HFFc6 (cell line): ENCODE measurements at places on chromosomes 12 and 14. TPM values are rescaled to one million over a fixed set of nuclear protein-coding genes. Genes with fewer than 3 reads are reported as not detected.

- DNase-seq = no peak
These were observed 4.9 kb downstream of the ERGIC2 start for GRCh38 chr12:29376118-29376517.

- DNase-seq = peak; percentile 33
These were observed 23.0 kb downstream of the PDE6H start for GRCh38 chr12:14995583-14996425.

GRCh38 chr12:32494656-32495055, 95.3 kb downstream of the FGD4 start:
- no peak for DNase-seq

GRCh38 chr12:92803903-92804302, 101.1 kb downstream of the PLEKHG7 start:
- DNase-seq = no peak

DNA sequence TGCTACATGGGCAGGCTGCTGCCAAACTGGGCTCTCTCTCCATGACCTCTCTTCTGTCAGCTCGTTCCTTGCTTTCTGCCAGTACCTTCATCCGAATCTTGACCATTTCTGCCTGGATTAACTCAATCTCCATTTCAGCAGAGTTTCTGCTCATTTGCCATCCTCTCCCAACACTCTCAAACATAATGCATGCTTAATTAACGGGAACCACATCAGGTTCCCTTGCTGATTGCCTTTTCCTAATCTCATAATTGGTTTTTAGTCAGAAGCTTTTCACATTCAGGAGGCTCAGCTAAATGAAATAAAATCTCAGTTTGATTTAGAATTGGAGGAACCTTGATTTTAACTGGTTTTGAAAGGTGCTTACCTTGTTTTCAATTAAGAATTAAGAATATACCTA, 127.3 kb downstream of the SLC5A8 start:
- DNase-seq = no peak

GRCh38 chr12:132710043-132710404, 618 bp upstream of the PGAM5 start:
- DNase-seq = no peak

- no peak for DNase-seq
These were observed 86.3 kb upstream of the BCL2L14 start for GRCh38 chr12:11984417-11984816.

DNA sequence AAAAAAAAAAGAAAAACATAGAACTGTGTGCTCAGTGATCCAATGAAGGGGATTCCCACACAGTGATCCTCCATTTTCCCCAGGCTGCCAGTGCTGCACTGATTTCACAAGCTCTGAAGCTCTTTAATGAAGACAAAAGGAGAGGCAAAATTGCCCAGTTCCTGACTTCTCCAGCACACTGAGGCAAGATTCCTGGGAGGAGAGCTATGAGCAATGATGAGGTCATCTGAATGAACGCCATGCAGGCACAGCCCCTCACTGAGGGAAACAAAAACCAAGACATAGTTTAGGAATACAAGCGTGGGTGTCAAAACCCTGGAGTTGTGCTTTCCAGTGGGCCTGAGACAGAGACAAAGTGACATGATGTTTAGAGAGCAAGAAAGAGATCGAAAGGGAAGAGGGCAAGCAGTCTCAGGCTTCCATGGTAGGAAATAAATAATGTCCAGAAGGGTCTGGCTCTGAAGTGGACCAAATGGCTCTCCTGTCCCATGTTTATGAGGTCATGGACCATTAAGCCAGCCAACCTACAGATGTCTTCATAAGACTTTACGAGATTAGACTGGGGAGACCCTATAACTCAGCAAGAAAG, 40.9 kb upstream of the SMUG1 start:
- peak; percentile 92 for DNase-seq

- peak; percentile 82 for DNase-seq
These were observed at the start of gene MIPOL1 for GRCh38 chr14:37197421-37198272. Gene MIPOL1 (plus strand): TSS chr14:37197937. CDS start chr14:37247889, 49,952 bp downstream.

DNA sequence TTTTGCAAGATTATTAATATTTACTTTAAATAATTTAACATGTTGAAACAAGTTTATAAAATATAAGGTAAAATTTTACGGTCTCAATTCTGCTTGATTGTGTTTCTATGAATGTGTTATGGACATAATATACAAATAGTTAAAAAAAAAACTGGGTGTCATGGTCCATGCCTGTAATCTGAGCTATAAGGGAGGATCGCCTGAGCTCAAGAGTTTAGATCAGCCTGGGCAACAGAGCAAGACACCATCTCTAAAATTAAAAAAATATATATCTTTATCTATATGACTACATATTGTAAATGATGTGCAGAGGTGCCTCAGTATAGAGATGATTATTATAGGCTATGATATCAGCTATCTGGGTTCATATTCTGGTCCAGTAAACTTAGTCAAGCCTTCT, 9.9 kb downstream of the PAPOLA start:
- DNase-seq = no peak

PSMC6 gene
- 73.4 to 90.3 TPM (median 84.8 TPM) in 3 replicates for total RNA-seq

ERBB3 gene
- total RNA-seq = 1.0 and 2.5 TPM in 2 replicates
